ENCODE measurements at places on chromosomes 4 and X.
A peak's percentile ranks its signal among the peaks of the same experiment; 100 is the strongest.

DNA sequence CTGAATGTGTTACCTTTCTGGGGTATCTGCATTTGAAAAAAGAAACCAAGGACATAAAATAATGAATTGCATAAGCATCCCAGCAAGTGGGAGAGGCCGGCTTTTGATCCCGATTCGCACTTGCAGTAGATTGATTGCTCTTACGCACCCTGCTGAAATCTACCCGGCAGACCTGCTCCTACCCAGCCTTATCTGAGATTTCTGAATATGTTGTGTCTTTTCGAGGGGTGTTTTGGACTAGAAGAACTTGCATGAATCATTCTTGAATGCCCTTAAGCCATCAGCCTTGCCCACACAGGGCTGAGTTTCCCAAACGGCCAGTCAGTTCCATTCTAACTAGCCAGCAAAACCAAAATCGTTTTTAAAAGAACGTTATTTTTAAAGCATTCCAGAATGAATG is 174.4 kb upstream of the BCOR start:
- no peak for DNase-seq

DNA sequence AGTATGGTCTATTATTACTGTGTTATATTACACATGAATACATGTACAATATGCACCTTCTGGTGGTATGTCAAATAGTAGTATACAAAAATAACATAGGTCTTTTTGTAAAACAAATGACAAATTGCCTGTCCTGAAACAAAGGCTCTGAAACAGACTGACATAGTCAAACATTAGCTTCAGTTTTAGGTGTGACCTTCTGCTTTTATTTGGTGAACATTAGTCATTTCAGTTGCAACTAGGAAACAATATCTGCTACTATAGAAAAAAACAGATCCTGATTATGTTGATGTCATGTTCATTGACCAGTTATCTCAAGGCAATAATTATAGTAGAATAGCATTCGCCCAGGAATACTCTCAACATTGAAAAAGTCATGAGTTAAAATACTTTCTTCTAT is 123.0 kb downstream of the CHRNA9 start:
- DNase-seq = no peak

GRCh38 chrX:9557091-9557490 is 92.2 kb downstream of the TBL1X start:
- DNase-seq = no peak

DNA sequence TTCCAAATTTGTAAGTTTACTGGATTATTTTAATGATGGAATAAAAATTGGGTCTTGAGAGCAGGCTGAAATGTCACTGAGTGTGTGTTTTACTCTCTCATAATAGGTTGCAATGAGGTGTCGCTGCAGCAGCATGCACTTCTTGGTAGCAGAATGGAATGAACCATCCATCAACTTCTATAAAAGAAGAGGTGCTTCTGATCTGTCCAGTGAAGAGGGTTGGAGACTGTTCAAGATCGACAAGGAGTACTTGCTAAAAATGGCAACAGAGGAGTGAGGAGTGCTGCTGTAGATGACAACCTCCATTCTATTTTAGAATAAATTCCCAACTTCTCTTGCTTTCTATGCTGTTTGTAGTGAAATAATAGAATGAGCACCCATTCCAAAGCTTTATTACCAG is 2.6 kb downstream of the SAT1 start:
- DNase-seq = no peak

- no peak for DNase-seq
Measured at GRCh38 chr4:79626101-79626500, 218.1 kb upstream of the GK2 start.

DNA sequence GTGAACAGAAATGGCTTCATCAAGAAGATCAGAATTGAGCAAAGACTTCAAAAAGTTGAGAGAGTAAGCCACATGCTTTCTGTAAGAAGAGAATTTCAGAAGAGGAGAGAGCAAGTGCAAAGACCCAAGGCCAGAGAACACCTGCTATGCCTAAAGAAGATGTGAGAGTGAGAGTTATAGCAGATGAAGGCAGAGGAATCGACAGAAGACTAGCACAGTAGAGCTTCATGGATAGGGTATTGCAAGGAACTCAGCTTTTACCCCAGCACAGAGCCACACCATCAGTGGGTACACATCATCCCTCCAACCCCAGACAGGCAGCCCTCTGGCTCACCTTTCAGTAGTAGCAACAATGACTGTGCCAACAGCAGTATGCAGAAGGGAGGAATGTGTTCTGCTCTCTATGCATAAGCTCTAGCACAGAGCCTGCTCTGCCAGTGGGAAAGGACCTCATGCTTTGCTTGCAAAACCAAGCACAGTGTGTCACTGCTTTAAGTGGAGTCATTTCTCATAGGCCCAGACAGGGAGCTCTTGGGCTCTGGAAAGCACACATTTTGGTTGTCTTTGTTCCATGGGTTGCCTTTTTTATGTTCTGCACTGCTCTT is 318.6 kb downstream of the NAF1 start:
- no peak for DNase-seq

DNA sequence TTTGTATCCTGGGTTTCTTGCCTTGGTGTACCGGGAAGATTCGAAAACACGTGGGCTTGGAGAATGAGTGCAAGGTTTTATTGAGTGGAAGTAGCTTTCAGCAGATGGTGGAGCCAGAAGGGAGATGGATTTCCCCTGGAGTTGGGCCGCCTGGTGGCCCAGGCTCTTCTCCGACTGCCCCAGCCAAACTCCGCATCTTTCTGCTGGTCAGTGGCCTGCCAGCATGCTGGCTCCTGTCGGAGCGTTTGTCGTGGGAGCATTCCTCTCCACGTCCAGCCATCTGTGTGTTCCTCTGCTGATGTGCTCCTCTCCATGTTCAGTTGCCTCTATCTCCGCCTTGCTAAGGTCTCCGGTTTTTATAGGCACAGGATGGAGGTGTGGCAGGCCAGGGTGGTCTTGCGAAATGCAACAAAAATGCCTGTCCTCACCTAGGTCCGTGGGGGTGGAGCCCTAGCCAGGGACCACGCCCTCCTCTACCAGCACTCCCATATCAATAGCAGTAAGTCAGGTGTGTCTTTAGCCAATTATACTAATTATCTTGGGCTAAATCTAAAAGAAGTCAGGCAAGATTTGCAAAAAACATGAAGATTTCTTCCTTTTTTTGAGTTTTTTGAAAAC is 745.8 kb upstream of the AMOT start:
- no peak for DNase-seq

DNA sequence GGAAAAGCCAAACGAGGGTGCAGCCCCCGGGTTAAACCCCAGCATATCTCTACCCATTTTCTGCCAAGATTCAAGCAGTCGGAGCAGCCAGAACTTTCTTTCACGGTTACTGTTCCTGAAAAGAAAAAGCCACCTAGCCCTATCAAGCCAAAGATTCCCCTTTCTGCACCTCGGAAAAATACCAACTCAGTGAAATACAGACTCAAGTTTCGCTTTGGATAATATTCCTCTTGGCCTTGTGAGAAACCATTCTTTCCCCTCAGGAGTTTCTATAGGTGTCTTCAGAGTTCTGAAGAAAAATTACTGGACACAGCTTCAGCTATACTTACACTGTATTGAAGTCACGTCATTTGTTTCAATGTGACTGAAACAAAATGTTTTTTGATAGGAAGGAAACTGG is 20.0 kb downstream of the FGF5 start:
- DNase-seq = no peak

DNA sequence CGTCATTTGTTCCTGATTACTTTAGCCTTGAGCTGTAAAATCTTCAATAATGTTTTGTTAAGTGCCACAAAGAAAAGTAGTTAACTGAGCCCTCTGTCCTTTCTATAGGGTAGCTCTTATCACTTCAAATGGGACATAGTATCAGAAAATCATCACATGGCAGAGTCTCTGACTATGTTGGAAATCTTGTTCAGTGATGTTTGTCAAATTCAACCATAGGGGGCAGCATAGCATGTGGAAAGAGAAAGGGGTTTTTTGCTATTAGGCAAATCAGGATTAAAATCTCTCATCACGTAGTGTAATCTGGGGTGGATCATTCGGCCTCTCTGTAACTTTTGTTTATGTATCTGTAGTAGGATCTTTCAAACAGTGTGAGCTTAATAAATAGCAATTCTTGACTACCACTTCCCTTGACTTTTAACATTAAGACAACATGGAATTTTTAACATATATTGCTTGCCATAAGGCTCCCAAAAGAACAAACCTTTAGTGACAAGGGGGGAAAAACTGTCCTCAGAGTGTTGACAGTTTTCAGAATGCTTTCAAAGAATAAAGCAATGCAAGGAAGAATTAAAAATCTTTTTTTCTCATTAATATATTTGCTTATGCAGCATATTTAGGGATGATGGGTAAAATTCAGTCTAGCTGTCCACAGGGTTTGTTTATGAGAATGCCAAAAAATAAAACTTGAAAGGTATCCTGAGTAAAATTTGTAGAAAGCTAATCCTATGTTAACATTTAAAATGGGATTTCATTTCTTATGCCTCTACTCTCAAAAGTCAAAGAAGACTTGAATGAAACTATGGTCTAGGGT is 127.2 kb downstream of the FBXW7 start:
- peak; percentile 63 for DNase-seq

DNA sequence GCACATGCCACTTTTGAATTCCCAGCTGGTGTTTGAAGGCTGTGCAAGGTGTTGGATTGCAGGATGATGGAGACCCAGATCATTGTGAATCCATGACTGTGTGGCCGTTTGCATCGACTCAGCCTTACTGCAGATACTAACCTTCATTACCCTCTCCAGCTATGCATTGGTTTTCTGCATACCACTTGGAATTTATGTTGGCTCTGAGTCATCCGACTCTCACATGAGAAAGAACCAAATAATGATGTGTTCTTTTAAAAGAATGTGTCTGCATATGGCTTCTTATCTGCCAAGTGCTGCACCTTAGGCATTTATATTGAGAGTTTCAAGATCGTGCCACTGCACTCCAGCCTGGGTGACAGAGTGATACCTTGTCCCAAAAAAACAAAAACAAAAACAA is 106.7 kb upstream of the PRKX start:
- no peak for DNase-seq

- DNase-seq = no peak
Measured at GRCh38 chrX:23861215-23861896, 46.4 kb downstream of the APOO start.

DNA sequence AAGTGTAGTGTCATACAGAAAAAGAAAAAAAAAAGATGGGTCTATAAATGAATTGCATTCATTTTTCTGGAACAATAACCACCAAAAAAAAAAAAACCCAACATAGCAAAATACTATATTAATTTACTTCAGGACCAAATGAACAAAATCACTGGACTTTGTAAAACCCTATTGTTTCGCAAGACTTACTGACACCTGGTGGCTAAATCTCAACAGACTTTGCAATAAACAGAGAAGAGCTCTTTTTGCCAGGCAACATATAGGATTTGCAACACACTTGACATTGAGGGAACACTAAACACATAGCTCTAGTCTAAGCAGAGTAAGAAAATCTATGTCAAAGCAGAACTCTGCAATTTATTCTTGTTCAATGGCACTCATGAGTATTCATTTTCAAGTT is 990.2 kb downstream of the STPG2 start:
- no peak for DNase-seq

GRCh38 chr4:175823015-175823742 is 11.1 kb upstream of the GPM6A start:
- no peak for DNase-seq

DNA sequence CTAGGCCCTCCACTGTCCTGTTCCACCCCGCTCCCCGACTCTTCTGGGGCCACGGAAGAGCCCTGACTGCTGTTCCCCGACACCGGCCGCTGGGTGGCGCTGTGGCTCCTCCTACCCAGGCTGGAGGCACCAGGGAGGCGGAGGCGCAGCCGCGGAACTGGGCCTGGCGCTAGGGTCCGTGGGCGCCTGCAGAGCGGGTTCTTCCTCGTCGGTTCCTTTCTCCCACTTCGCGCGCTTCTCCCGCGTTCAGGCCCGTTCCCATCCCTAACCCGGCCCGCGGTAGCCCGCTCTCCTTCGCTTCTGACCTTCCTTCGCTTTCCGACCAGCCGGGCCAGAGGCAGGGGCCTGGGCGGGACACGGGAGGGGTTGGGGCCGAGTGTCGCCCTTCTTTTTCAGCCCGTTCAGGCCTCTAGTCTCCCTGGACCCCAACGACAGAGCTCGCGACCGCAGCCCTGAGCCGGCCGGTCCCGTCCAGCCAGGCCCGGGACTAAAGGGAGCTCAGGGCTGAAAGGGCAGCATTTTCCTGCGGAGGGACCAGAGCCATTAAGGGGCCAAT is 34.3 kb downstream of the NALF2 start:
- peak; percentile 74 for DNase-seq

- no peak for DNase-seq
Measured at GRCh38 chr4:159980826-159981468, 878.1 kb downstream of the RAPGEF2 start.

GRCh38 chr4:155377276-155377675 is 511 bp upstream of the MAP9 start:
- peak; percentile 6 for DNase-seq

DNA sequence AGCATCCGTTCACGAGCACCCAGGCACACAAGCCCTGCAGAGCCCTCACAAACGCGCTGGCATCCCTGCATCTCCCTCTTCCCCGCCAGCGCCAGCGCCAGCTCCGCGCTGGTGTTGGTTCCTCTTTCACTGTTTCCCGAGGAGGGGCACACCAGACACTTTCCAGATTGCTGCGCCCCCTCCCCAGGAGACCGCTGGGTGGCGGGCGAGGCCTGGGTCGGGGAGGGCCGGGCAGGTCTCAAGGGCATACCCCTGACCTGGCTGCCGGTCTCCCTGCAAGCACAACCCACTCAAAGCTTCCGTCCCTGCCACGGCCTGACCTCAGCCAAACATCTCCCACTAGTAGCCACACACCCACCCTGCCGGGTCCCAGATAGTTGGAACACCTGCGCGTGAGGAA is 2.2 kb upstream of the NKX1-1 start:
- DNase-seq = no peak

- DNase-seq = no peak
Measured at GRCh38 chr4:29711226-29711625, 1008.9 kb upstream of the PCDH7 start.

All from lung microvascular endothelial cell (primary cell).